ENCODE measurements at places on chromosomes 16 and 17.
A peak's percentile ranks its signal among the peaks of the same experiment; 100 is the strongest.

DNA sequence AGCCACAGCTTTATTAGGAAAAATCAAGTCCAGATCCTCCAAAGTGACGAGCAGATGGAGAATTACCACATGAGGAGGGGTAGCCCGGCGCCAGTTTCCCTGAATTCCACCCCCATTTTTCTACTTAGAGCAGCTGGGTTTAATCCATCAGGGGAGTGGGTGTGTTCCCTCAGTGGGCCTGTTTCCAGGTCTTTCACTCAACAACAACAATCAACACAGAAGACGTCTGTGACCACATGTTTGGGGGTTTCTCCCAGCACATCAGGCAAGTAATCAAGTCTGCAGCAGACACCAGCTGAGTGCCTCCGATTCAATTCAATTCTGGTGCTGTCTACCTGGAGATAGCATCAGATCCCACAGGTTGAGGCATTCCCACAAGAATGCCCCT lies 6.8 kb downstream of the SLC6A2 start:
- no peak for DNase-seq

DNA sequence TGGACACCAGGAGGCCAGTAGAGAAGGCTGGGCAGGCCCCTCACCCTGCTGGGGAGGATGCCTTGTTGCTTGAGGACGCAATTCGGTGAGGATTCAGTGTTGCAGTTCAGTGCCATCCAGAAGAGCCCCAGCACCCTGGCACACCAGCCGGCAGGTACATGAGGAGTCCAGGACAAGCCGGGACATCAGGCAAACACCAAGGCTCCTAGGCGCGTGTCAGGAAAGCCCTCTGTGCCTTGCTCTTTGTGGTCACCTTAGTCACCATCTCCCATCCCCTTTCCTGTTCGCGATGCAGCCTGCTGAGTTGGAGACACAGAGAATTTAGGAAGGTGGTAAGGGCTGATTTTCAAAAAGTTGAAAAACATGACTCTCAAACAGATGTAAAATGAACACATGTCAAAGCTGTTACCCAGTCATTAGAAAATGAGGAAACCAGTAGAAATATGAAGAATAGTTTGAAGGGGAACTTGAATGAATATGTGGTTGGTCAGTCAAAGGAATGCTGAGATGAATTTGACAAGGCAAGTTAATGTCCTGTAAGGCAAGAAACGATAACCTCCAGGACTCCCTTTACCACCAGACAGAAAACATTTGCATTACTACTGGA lies 2.3 kb upstream of the NCBP3 start:
- no peak for DNase-seq

- DNase-seq, result no peak
These were observed 27.9 kb downstream of the CDR2 start for GRCh38 chr16:22346483-22346882.

GRCh38 chr17:39238311-39238972 lies 12.7 kb upstream of the STAC2 start:
- no peak for DNase-seq

GRCh38 chr17:56765449-56765848 lies 68.3 kb downstream of the C17orf67 start:
- no peak for DNase-seq

DNA sequence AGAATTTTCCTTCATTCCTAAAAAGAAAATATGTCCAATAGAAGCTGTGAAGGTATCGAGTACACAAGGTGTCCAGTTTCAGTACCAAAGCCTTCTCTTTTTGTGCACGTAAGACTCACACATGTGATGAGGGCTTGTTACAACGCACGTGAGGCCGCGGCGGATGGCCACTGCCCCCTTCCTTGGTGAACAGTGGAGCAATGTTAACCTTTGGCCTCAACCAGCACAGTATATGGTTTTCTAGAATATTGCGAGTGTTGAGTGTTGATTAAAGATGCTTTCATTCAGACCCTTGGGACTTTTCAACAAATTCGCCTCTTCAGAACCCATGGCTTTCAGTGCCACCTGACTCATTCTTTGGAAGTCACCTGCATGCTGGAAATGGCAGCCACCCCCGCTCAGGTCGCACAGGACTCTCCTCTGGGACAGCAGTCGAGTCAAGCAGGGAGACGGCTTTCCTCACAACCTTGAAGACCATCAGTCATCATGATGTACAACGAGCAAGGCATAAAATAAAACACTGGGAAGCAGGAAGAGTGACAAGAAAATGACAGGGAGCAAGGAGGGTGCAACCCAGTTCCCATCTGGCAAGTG lies 14.5 kb downstream of the MAP1LC3B start:
- DNase-seq, result no peak

- DNase-seq, result no peak
These were observed 39.6 kb downstream of the CDRT15 start for GRCh38 chr17:14197057-14197456.

DNA sequence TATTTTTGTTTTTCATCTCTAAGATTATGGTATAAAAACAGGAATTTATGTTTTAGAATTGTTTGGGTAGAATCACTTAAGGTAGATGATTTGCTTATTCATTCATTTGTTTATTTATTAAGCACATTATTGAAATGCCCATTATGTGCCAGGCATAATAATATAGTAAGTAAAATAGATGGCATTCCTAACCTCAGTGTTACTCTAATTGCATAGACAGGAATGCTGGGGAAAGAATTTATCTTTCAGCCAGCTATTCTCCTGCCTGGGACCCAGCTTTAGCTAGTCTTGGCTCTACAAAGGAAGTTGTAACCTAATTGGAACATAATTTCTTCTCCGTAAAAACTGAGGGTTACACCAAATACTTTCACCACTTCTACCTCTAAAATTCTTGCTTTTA lies 44.6 kb downstream of the NFAT5 start:
- no peak for DNase-seq

DNA sequence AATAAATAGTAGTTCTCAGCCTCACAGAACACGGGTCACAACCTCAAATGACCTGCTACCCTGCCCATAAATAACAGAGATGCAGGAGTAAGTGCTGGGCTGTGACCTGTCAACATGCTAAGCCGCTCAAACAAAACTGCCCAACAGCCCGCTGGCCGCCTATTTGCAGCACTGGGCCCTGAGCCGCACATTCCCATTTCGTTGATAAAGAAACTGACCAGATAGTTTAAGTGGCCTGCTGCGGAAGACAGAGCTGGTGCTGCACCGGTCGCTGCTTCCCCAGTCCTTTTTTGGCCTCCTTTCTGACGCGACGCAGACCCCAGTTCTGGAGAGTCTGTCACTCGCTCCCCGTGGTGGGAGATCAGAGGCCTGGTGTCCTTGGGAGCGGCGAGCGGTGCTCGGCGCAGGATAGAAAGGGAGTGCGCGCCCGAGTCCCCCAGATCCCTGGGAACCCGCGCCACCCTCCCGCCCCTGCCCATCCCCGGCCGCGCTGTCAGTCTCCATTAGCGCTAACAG lies 349 bp upstream of the SLC6A2 start:
- DNase-seq, result no peak

GRCh38 chr16:53773150-53773846 lies 69.3 kb downstream of the FTO start:
- peak; percentile 57 for DNase-seq

DNA sequence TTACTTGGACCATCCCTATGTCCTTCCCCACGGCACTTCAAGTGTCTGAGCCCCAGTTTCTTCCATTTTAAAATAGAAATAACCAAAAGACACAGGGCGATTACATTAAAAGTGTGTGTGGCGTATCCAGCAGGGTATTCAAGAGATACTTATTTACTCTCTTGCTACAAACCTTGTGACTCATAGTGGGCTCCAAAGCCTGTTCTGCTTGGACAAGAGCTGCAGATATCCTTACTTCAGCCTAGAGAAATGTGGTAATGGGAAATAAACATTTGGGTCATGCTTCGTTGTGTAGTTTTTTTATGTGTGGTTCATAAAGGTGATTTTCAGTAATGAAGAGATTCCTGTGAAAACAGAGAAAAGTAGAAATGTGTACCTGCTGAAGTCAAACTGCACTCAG lies 288.9 kb upstream of the CDH11 start:
- DNase-seq, result no peak

GRCh38 chr16:9898555-9898954 lies 283.7 kb downstream of the GRIN2A start:
- DNase-seq, result no peak

- peak; percentile 72 for DNase-seq
These were observed 9.4 kb upstream of the HEATR6 start for GRCh38 chr17:60087882-60088669.

DNA sequence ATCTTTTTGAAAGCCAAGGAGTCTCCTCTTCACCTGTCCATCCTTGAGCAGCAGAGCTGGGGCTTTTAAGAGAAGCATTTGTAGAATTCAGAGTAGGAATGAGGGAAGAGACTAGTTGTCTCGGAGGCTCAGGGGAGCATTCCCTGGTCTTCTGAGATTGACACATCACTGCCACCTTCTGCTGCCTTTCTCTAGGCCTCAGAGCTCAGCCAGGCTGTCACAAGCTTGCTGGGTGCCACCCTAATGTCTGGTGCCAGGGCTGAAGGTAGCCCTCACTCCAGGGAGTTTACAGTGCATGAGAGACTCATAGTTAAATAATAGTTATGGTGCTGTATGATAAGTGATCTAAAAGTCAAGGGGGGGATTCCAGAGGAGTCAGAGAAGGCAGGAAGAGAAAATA lies 39.7 kb downstream of the B9D1 start:
- DNase-seq, result no peak

GRCh38 chr16:72850853-72851252 lies 197.1 kb downstream of the ZFHX3 start:
- no peak for DNase-seq

- no peak for DNase-seq
These were observed 6.5 kb downstream of the DPEP2NB start for GRCh38 chr16:68009157-68009735.

- no peak for DNase-seq
These were observed 13.8 kb downstream of the IGSF6 start for GRCh38 chr16:21638573-21638975.

GRCh38 chr17:18110636-18111145 lies 2.1 kb downstream of the MYO15A start:
- DNase-seq, result no peak

DNA sequence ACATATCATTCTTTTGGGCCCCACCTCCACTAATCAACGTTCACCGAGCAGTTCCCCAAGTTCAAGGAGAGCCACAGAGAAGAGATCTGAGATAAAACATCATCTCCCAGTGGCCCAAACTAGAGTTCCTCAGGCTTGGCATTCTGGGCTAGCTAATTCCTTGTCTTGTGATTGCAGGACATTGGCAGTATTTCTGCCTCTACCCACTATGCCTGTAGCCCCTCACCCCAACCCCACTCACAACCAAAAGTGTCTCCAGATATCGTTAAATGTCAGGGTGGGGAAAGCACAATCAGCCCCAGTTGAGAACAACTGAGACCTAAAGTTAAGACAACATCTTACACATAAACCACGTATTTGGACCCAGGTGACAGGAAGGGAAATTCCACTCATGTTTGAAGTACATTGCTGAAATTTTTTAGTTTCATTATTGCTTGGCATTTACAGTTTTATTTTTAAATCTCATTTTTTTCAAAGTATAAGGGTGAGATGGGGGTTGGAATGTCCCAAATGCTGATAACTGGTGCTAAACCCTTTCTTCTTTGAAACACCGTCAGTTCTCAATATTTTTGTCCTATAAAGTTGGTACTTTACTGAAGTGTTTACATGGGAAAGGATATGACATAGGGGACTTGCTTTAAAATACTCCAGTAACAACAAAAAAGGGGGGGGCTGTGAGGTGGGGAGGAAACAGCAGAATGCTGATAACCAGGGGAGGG lies 13.6 kb downstream of the ZC3H7A start:
- no peak for DNase-seq

DNA sequence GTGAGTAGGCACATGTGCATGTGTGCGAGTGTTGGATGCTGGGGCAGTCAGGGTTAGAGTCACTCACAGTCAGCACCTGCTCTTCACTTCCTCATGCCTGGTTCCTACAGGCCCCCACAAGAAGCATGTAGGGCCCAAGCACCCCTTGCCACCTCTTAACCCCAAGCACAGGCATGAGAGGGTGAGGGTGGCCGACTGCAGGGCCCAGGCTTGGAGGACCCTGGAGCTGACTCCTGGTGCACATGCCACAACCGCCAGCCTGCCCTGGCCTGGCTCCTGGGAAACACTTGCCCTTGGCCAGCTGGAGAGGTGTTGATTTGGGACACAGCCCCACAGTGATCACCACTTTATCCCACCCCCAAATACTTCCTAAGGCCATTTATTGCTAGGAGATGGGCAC lies 16.9 kb upstream of the CDRT15L2 start:
- no peak for DNase-seq

- DNase-seq, result no peak
These were observed 161.7 kb upstream of the CDH5 start for GRCh38 chr16:66204756-66205155.

GRCh38 chr16:73265124-73265837 lies 217.4 kb upstream of the ZFHX3 start:
- peak; percentile 25 for DNase-seq

- DNase-seq, result no peak
These were observed 234.5 kb downstream of the SEC14L1 start for GRCh38 chr17:77375108-77375916.

DNA sequence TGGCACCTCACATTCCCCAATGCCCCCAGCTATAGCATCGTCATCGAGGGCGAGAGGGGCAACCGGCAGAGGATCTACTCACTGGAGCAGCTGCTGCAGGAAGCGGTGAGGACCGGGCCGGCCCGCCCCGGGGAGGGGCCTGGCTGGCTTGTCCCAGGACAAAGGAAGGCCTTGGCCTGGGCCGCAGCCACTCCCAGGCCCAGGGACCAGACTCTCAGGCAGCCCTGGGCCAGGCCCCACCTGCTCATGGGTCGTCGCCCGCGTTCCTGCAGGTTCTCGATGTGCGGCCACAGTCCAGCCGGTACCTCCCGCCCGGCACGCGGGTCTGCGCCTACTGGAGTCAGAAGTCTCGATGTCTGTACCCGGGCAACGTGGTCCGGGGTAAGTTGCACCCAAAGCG lies 53.4 kb downstream of the ACTG1 start:
- DNase-seq, result no peak

DNA sequence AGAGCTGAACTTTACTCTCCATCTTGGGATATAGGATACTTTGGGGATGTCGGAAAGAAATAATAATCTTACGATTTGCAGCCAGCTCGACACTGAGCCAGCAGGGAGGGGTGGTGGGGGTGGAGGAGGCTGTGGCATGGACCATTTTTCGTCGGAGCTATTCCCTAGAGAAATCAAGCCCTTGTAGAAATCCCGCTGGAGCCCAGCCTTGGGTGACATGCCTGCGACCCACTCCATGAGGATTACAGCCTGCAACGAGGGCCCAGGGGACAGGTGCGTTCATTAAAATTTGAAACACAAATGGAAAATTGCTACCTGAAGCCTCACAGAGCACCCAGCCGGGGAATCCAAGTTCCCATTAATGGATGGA lies 82.8 kb upstream of the GSE1 start:
- no peak for DNase-seq

GRCh38 chr17:54950116-54950515 lies 18.3 kb downstream of the COX11 start:
- DNase-seq, result no peak

GRCh38 chr16:87451563-87452210 lies 41.1 kb downstream of the ZCCHC14 start:
- no peak for DNase-seq

- no peak for DNase-seq
These were observed 22.9 kb downstream of the MYO18A start for GRCh38 chr17:29157310-29157709.
